Fibroblast of villous mesenchyme (primary cell): ENCODE measurements at places on chromosomes 3 and 15. TPM values are rescaled to one million over a fixed set of nuclear protein-coding genes. Genes with fewer than 3 reads are reported as not detected.

Gene ACKR4
- 2.9 and 9.5 TPM in 2 replicates for total RNA-seq

Gene HRH1
- 13.2 and 26.8 TPM in 2 replicates for total RNA-seq

Gene C3orf80
- 0.86 and 3.2 TPM in 2 replicates for total RNA-seq

Gene LMAN1L
- total RNA-seq = not detected in 2 replicates

Gene SST
- not detected in 2 replicates for total RNA-seq

Gene DAZL
- not detected in 2 replicates for total RNA-seq

Gene NR2E3
- total RNA-seq = 0.86 and 0.97 TPM in 2 replicates

Gene GOLGA8G
- not detected in 2 replicates for total RNA-seq

Gene ITIH1
- not detected in 2 replicates for total RNA-seq

Gene RAB5A
- 99.2 and 100 TPM in 2 replicates for total RNA-seq

Gene OSTN
- total RNA-seq = not detected in 2 replicates

Gene FHIT
- total RNA-seq = 1.6 and 2.2 TPM in 2 replicates

Gene KCTD6
- 8.1 and 10.4 TPM in 2 replicates for total RNA-seq
